ENCODE measurements at places on chromosomes 13 and 19. TPM values are rescaled to one million over a fixed set of nuclear protein-coding genes. Genes with fewer than 3 reads are reported as not detected.

GRCh38 chr13:80618781-80619180 lies 277.9 kb upstream of the SPRY2 start:
- H3K36me3 ChIP-seq: no peaks in the 10 kb centered on the region
- DNase-seq: no peak
- H3K27me3 ChIP-seq: no peaks in the 10 kb centered on the region
- no peaks in the 10 kb centered on the region for H3K4me1 ChIP-seq
- H3K27ac ChIP-seq: no peak overlapping the region

- no peaks in the 10 kb centered on the region for H3K4me1 ChIP-seq
- no peak for DNase-seq
- no peaks in the 10 kb centered on the region for H3K36me3 ChIP-seq
- H3K27ac ChIP-seq: no peak overlapping the region
These were observed 15.8 kb upstream of the GARIN5A start for GRCh38 chr19:50492303-50493052.

DNA sequence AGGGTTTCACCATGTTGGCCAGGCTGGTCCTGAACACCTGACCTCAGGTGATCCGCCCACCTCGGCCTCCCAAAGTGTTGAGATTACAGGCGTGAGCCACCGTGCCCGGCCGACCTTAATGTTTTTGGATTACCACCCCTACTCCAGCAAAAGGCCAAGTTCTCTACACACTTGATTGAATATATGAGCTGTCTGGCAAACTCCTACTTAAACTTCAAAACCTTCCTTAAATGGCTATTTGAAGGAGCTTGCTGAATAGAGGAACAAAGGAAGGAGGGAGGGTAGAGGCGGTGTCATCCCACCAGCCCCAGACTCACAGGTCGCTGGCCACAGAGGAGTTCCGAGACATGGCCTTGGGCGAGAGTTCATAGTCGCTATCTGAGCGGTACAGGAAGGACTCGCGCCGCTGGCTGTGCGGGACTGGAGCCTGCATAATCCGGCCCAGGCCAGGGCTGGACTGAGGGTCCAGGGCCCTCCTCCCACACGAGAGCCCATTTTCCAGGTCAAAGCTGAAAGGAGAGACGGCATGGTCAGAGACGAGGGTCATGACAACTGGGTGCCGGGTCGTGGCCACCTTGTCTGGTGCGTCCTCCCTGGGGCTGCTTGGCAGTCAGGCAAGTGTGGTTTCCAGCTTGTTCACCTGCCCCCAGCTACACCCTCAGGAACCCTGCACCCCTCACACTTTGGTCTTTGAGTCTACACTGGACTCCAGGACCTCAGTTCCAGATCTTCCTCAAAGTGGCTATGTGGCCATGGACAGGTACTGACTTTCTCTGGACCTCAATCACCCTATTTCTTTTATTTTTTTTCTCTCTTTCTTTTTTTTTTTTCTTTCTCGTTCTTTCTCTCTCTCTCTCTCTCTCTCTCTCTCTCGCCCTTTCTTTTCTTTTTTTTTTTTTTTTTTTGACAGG lies 4.2 kb downstream of the PDE4C start:
- no peak for DNase-seq
- H3K4me1 ChIP-seq: peaks cover 9% of the 10 kb centered on the region
- H3K36me3 ChIP-seq: no peaks in the 10 kb centered on the region
- H3K4me3 ChIP-seq: no peak overlapping the region

RAB3A gene
- 7.5 TPM for total RNA-seq

FCER2 gene
- total RNA-seq: not detected

KLK15 gene
- total RNA-seq: not detected
